ENCODE measurements at places on chromosomes 2 and 18. TPM values are rescaled to one million over a fixed set of nuclear protein-coding genes. Genes with fewer than 3 reads are reported as not detected.

GRCh38 chr2:33526132-33526531 is 49.7 kb downstream of the RASGRP3 start:
- DNase-seq = no peak

CLEC4F gene
- not detected for total RNA-seq

- no peak for DNase-seq
Observed at GRCh38 chr2:237449193-237449881, 35.4 kb upstream of the COL6A3 start.

DNA sequence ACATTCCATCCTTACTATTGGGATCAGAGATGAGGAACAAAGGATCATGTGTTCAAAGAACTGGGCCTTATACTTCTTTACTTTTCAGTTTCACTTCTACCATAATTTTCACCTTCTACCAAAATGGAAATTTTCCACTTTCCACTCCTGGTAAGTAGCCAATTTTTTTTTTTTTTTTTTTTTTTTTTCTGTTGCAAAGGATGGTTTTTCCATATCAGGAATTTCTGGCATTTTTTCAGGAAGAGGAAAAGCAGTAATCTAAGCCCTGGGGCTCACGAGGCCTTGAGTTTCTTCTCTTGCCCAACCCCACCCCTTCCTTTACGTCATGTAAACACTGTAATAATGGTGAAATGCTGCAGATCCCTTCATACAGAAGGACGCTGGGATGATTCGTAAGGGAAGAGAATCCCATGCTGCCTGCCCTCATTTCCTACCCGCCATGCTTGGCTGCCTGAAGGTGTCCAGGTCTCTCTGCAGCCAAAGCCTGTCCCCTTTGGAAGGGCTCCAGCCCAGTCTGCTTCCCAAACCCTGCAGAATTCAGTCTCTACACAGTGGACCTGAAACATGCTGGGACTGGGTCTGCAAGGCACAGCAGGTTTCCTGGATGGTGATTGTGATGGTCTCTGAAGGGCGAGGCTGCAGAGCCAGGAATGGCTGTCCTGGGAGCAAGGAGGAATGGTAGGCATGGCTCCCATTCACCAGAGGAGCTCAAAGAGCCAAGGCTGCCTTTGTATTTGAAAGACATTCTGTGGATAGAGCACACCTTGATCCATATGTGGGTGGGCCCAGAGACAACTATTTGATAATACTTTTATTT is 57.0 kb downstream of the EFR3B start:
- DNase-seq = no peak

- DNase-seq = no peak
Observed at GRCh38 chr2:118019821-118020220, 6.0 kb upstream of the CCDC93 start.

Measured in activated CD8-positive, alpha-beta T cell treated with anti-CD3 and anti-CD28 coated beads for 36 hours (primary cell).